ENCODE measurements at places on chromosomes 3 and 15. TPM values are rescaled to one million over a fixed set of nuclear protein-coding genes. Genes with fewer than 3 reads are reported as not detected.

DNA sequence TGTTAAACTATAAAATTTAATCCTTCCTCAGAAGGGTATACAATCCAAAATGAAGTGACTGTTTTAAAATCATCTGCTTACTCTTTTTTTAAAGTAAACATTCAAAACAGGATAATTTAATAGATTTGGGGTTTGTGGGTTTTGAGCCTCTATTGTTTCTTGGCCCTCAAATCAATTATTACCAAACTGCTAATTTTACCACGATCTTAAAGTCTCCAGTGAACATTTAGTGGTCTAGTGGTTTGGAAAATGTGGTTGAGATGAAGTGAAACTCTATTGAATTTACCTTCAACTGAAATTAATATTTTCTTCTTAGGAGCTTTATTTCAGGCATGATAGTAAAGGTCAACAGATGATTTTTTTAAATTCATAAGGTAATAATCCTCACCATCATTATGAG is 11.2 kb upstream of the ATP11B start:
- no peak for DNase-seq
- no peaks in the 10 kb centered on the region for H3K36me3 ChIP-seq
- no peak overlapping the region for H3K4me3 ChIP-seq
- H3K27ac ChIP-seq: no peak overlapping the region
- H3K27me3 ChIP-seq: no peaks in the 10 kb centered on the region

PIERCE2 gene
- total RNA-seq: 12.6 TPM

NOX5 gene
- 0.54 TPM for total RNA-seq

LRTM1 gene
- not detected for total RNA-seq

GRCh38 chr3:160257606-160258005 is 32.4 kb downstream of the C3orf80 start:
- DNase-seq: no peak
- no peak overlapping the region for H3K27ac ChIP-seq
- H3K4me1 ChIP-seq: peaks cover 11% of the 10 kb centered on the region
- H3K27me3 ChIP-seq: no peaks in the 10 kb centered on the region
- no peaks in the 10 kb centered on the region for H3K36me3 ChIP-seq

DNA sequence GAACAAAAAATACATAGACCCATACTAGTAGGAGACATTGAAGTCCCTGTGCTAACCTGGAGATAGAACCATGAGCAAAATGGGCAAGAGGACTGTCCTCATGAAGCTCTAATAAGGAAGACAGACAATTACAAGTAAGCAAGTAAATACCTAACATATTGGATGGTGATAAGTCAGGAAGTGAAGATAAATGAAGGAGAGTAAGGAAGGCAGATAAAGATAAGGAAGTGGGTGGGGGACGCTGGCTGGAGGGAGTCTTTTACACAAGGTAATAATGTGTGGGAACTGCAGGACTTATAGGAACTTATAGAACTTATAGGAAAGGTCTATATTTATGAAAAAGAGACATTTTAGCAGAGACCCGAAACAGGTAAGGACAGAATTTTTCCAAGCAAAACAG is 148.9 kb upstream of the ABI3BP start:
- no peaks in the 10 kb centered on the region for H3K36me3 ChIP-seq
- no peaks in the 10 kb centered on the region for H3K4me1 ChIP-seq
- no peak for DNase-seq

DNA sequence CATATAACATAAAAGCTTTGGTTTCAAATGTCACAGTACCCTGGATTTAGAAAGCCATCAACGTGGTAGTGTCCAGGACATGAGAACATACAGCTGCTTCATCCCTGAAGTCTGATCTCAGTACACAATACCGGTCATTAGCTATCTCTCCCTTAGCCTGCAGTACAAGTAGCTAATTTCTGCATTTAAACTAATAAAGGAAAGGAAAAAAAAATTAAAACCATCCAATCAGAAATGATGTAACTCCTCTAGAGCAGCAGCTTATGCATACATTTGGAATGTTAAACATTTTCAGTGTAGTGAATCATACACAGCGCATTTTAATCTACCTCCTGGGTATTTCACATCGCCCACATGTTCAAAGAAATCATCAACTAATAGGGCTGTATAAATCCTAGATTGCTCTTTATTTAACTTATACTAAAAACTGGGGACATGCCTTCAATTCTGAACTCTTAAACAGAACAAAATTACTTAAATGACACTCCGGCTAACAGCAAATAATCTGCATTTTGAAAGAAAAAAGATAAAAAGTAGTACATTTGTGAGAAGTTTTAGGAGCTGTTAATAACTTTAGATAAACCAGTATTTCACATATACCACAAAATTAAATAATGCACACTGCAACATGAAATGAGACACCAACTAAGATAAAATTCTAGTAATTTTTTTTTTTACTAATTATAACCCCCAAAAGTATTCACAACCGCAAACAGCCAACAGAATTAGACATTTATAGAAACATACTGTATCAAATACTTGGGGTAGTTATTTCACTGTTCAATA is 3.7 kb downstream of the IGF2BP2 start:
- no peak for DNase-seq
- H3K27ac ChIP-seq: no peak overlapping the region
- peaks cover 12% of the 10 kb centered on the region for H3K27me3 ChIP-seq
- no peaks in the 10 kb centered on the region for H3K36me3 ChIP-seq
- no peak overlapping the region for H3K4me3 ChIP-seq
